DMS153 (cell line): ENCODE measurements at places on chromosomes 12 and 14.

DNA sequence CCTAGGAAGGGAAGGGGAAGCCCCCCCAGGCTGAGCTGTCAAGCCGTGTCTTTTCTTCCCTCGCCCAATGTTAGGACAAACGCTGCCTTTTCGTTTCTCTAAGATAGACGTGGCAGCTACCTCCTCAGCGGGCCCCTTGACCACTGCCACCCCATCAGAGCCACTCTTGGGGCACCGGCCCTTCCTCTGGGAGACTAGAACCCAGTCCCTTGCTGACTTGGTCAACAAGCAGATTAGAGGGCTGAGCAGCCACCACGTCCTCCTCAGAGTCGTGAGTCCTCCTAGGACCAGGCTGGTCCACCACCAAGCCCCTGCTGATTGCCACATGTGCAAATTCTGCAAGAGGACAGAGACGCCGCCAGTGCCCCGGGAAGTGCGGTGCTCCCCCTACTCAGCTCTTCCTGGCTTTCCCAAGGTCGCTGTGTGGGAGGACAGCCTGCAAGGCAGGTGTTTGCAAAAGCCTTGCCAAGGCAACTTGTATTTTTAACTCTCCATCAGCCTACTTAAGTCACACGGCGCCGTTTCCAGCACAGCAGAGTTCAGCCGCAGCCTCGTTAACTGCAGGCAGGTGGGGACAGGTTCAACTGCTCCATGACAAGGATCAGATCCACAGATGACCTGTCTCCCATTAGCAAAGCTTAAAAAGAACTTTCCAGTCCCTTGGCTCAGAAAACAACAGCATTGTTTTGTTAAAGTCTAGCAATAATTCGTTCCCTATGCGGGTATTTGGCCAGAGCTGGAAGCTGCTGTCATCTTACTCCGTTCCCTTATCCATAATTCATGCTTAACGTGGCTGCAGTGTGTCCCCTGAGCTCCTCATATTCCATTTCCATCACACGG is 65.6 kb downstream of the TESC start:
- peak; percentile 50 for DNase-seq

GRCh38 chr14:102711207-102711606 is 66.0 kb upstream of the TRAF3 start:
- DNase-seq = no peak

DNA sequence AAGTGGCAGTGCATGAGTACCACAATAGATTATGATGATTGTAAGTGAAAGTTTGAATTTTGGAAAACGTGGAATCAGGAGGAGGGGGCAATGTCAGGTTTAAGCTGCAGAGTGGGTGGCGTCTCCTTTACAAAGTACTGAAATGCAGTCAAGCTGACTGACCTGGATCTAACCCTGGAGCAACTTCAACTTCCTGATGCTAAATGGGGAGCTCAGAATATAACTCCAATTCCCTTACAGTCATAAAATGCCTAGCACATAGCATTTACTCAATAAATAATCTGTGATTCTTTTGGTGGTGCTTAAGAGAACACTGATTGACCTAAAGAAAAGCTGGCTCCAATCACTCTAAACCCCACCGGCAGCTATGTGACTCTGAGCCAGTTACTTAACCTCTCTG is 38.5 kb downstream of the CCDC60 start:
- DNase-seq = no peak

- peak; percentile 22 for DNase-seq
Measured at GRCh38 chr12:86233126-86233525, 23.1 kb downstream of the MGAT4C start.

GRCh38 chr14:105430565-105430964 is 10.9 kb downstream of the MTA1 start:
- no peak for DNase-seq

- peak; percentile 96 for DNase-seq
Measured at GRCh38 chr12:103742349-103742932, 98.6 kb downstream of the NT5DC3 start.

- no peak for DNase-seq
Measured at GRCh38 chr12:82877963-82878362, 191.3 kb downstream of the TMTC2 start.

DNA sequence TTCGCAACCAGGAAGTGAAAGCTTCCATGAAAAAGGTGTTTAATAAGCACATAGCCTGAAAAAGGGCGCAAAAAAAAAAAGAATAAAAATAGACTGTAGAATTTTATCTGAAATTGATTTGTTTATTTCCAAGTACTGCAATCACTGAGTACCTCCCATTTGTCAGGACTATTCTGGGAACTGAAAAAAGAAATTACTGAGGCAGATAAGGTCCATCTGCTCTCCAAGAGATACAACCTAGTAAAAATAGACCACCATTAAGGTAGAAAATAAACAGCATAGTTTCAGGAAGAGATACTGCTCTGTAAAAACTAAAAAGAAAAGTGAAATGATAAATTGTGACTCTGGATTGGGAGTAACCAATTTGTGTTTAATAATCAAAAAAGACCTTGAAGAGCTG is 24.7 kb downstream of the OR4N2 start:
- no peak for DNase-seq

DNA sequence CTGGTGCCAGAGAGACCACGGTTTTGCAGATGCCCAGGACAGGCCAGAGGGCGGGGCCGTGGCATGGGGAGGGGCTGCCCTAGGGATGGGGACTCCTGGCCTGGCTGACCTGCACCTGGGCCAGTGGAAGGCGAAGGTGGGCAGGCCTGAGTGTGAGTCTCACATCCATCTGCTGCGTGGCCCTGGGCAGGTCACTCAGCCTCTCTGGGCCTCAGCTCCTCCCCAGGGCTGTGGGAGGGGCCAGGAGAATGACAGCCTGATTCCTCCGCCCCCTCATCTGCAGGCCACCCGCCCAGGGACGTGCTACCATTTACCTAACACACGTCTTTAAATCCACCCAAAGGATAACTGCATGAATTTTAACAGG is 90.9 kb downstream of the GALNT9 start:
- no peak for DNase-seq

DNA sequence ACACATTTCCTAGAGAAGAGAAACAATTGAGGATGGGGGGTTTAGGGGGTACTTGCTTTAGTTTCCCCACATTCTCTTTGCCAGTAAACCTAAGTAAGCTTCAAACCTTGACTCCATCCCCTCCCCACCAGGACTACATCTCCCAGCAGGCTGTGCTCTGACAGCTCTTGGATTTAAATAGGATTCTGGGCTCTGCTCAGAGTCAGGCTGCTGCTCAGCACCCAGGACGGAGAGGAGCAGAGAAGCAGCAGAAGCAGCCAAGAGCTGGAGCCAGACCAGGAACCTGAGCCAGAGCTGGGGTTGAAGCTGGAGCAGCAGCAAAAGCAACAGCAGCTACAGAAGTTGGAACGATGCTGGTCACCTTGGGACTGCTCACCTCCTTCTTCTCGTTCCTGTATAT is 20.6 kb downstream of the RDH12 start:
- no peak for DNase-seq

DNA sequence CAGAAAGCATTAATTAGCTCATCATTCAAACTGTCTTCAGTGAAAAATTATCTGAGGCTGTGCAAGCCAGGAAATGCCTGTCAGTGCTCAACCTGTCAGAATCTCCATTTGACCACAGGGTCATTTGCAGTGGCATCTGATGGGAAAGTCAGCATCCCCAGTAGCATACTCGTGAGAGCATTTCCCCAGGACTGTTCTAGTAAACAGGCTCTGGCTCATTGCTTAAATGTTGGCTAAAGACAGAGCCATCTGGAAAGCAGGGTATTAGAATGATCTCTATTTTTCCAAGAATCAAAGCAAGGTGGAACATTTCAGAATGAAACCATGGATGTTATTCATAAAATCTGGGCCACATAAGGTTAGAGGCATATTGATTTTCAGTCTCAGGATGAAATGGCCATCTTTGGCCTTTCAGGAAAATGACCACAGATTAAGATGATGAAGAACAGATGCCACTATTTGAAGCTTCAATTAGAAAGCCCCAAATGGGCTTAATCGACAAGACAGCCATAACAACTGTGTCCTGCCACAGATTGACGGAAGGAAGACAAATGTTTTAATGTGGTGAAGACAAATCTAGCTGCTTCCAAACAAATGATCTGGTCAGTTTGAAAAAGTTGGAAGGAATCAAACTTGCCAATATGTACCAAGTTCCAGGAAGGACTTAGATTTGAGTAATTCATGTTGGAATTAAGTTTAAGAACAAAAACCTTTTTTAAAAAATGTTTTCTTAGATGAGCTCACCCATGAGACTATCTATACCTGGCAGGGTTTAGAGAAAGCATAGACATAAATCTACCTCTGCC is 94.0 kb upstream of the FAR2 start:
- DNase-seq = no peak

DNA sequence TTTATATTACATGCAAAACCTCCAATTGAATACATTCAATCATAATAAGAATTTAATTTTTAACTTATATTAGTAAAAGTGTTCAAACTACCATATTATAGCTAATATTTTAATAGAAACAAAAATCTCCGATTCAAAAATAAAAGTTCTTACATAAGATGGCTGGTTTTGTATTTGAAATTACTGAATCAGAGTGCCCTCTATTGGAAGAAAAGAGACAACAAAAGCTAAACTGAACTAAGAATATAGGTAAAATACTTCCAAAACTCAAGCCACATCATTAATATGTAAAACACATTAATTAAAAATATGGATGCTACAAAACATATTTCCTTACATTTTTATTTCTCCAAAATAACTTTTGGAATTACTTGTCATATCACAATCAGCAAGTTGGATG is 120.3 kb downstream of the GARIN6 start:
- DNase-seq = no peak

DNA sequence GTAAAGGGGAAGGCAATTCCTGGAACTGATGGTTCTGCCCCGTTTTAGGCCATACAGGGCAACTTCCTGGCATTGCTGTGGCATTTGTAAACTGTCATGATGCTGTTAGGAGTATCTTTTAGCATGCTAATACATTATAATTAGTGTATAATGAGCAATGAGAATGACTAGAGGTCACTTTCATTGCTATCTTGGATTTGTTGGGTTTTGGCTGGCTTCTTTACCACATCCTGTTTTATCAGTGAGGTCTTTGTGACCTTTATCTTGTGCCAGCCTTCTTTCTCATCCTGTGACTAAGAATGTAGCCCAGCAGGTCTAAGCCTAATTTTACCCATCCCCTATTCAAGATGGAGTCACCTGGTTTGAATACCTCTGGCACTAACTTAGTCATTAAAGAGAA is 51.2 kb downstream of the TESPA1 start:
- no peak for DNase-seq

DNA sequence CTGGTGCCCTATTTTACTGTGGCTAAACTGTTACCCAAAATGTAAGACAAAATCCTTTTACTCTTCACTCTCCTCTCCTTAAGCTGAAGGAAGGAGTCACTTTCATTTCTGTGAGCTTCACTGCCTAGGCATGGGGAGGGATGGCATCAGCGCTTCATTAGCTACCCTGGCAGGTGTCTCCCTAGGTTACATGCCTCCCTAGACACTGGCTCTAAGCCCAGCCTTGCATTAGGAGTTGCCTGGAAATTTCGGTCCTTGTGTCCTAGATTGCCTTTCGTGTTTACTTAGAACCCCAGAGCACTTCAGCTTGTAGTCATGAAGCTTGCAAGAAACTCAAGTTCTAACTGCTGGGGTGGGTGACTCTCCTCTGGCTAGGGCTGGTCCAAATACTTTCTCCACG is 520.5 kb upstream of the STXBP6 start:
- DNase-seq = no peak

DNA sequence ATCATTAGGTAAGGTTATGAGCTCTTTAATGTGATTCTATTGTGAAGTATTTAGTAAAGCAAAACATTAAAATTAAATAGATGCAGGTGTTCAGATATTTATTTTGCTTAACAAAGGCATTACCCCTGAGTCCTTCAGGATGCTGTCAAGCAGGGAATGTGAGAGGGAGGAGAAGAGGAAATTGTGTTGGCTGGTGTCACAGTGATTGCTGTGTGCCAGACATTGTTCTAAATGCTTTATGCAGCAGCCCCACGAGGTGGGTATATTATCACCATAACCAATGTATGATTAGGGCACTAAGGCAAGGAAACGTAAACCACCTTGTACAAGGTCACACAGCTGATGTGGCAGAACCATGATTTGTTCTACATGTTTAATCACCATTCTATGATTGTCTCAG is 80.1 kb downstream of the STAB2 start:
- peak; percentile 61 for DNase-seq

- DNase-seq = no peak
Measured at GRCh38 chr14:43988989-43989388, 518.1 kb downstream of the FSCB start.

DNA sequence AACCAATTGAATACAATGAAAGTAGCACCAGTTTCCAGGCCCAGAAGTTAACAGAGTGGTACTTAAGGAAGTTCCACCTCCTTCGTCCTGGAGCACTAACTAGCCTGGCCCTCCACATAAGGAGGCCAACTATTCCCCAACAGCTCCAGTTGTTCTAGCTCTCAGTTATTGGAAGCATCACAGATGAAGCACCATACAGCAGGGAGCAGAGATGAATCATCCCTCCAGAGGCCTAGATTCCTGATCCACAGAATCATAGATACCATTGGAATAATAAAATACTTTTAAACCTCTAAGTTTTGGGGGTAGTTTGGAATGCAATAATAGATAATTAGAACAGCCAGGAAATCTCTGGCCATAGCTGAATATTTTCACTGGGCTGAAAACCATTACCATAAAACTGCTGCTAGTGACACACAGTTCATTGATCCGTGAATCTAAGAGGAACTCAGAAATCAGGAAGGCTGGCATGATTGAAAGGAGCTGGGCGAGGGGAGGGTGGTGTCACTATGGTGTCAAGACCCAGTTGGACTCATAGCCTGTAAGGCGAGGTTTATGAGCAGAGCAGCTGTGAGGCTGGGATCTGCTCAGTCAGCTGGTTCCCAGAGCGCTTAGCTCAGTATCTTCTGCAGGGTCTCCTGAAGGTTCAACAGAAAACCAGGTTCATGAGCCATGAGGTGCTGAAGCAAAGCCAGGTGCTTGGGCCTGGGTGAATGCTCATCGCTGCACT is 371.4 kb upstream of the TMTC1 start:
- no peak for DNase-seq

GRCh38 chr12:820336-820735 is 68.0 kb downstream of the WNK1 start:
- no peak for DNase-seq

- no peak for DNase-seq
Measured at GRCh38 chr14:101596742-101597141, 35.4 kb downstream of the DIO3 start.
